ENCODE measurements at places on chromosomes 13 and 19.

DNA sequence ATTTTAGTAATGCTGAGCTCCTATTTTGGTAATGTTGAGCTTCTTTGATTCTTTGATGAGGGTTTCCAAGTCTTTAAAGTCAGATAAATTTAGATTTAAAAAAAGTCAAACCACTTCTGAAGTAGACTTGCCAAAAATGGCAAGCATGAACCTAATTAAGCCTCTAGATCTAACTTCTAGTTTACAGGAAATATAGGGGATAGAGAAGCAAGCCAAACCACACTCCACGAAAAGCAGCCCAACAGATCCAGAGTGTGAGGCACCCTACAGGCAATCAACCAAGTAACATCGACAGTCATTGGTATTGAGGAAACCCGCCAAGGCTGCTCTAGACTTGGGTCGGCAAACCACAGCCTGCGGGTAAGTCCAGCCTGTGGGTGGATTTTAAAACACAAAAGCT is 3.7 kb downstream of the GGACT start:
- no peak for DNase-seq

- DNase-seq = no peak
Observed at GRCh38 chr19:35905178-35905727, 2.8 kb downstream of the TYROBP start.

DNA sequence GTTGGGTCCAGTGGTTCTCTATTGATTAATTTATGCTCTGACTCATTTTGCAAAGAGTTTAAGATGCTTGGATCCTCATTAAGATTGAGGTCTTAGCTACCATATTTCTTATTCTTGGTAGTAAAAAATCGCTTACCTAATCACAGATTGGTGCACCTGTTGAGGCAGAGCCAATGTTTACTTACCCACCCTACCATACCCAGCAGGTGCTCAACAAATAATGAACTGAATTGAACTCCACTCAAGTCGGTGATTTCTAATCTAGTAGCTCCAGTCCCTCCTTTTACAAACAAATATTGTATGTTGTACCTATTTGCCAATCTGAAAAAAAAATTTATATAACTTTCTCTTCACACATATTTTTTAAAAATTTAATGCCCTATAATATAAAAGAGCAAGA is 361.0 kb downstream of the FGF14 start:
- DNase-seq = no peak

DNA sequence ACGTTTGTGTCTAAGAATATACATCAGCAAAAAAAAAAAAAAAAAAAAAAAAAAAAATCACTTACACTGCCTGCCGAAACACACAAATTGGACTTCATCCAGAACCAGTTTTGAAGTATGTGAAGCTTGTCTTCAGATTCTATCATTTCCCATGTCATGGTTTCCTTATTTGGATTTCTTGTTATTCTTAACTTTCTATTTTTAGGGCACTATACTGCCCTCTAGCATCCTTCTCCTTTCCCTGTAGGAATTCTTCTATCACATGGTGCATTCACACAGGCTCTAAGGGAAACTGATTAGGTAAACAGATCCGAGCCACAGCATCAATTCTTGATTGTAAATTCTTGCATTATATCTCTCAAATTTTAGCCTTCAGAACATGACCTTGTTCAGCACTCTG is 1507.5 kb downstream of the OLFM4 start:
- DNase-seq = no peak

GRCh38 chr19:48644839-48645619 is 958 bp downstream of the CA11 start:
- DNase-seq = no peak

DNA sequence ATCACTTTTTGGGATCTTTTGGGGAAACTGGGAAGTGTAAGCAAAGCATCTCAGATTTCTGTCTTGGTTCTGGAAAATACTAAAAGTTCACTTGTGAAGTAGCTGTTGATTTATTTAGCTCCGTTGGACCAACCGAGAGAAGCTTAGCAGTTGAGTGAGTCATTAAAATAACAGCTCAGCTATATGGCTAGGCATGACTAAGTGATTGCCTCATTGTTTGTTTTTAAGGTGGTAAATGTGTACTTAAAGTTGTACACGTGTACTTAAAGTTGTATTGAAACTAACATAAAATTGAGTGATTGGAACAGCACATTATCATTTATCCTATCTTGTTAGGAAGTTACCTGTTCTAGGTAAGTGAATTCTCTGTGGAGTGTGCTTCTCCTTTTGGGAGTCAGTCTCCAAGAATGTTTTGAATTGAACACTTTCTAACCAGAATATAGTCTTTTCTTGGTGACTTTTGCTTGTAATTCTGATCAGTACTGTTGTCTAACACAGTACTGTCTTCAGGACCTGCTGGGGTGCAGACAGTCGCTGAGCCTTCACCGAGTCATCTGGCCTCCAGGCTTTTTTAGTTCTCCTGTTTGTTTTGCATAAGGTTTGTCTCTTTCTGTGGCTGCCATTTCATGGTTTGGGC is 2.9 kb upstream of the DCUN1D2 start:
- no peak for DNase-seq

GRCh38 chr19:35742121-35742724 is at the start of gene IGFLR1:
Gene IGFLR1, minus strand, starts transcription at chr19:35742452. Its CDS starts 1,272 bp downstream, at chr19:35741180.
- peak; percentile 55 for DNase-seq

GRCh38 chr19:31810536-31811109 is 461.4 kb upstream of the TSHZ3 start:
- DNase-seq = no peak

DNA sequence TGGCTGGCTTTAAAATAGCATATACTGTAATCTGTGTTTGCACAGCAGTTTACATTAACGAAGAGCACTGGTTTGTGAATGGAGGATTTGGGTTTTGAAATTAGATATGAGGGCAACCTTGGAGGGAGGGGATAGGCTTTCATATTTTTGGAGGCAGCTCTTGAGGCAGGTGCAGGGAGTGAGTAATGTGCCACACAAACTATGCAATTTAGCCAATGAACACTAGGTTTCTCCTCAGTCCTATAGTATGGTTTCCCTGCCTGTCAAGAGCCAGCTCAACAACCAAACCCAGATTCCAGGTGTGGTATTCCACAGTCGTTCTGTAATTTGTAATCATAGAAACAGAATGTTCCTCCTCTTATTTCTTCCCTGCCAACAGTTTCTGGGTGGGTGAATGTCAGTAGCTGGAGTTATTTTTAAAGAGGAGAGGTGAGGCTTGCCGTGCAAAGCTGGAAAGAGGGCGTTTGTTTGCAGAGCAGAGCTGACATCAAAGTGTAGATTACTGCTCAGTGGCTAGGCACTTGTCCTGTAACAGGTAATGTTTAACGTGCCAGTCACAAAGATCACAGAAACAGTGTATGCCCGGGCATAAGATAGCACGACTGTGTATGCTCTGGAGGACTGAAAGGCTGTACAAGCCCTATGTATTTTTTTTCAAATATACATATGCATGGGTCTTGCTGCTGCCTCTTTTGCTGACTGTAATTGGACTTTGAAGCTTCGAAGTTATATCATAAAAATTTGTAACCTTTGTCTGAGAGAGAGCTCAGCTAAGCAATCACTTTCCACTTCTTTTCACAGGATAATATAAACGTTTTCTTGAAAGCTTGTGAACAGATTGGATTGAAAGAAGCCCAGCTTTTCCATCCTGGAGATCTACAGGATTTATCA is 124.2 kb downstream of the LMO7 start:
- no peak for DNase-seq

- peak; percentile 47 for DNase-seq
Observed at GRCh38 chr19:2888731-2889224, 11.9 kb upstream of the ZNF57 start.

GRCh38 chr13:111232191-111232590 is 88.3 kb upstream of the TEX29 start:
- no peak for DNase-seq

DNA sequence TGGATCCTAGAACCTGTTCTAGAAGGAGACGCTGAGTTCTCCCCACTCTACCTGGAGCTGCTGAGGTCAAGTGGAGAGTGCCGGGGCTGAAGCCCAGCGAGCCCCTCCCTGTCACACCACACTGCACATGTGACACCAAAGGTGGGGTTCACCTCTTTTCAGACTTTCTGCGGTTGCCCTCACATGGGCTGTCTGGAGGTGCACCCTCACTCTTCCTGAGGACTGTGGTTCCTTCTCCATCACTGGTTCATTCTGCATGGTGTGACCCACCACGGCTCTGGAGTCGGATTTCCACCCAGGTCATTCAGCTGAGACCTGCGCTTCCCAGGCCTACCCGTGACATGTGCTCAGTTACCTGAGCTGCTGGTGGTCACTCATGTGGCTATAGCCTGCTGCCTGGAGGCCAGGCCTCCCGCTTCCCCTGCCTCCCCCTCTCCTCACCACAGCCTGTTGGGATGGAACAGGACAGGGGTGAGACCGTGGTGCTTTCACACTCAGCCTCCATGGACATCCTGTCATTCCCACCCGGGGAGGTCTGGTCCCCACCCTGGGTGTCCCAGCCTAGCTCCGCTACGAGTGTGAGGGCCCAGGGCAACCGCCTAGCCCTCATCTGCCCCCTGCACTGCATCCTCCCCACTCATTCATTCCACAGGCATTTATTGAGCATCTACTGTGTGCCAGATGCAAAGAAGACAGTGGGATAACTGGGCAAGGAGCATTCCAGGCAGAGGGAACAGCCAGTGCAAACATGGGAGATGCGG is 605 bp upstream of the A1BG start:
- DNase-seq = no peak

DNA sequence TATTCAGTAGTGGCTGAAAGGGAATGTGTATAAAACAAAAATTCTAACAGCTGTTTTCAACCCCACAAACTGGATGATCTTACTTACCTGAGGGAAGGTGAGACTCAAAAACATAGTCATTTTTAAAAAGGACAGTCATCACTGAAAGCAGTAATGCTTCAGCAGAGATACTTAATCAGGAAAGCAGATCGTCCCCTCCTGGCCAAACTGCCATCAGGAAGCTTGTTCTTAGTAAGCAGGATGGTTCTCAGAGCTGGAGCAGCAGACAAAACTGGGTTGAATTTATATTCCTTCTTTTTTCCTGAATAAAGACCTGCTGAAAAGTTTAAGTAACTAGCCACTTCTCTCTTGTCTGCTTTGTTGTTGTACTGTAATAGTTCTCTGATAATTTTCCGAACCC is 1156.5 kb downstream of the OLFM4 start:
- DNase-seq = no peak

DNA sequence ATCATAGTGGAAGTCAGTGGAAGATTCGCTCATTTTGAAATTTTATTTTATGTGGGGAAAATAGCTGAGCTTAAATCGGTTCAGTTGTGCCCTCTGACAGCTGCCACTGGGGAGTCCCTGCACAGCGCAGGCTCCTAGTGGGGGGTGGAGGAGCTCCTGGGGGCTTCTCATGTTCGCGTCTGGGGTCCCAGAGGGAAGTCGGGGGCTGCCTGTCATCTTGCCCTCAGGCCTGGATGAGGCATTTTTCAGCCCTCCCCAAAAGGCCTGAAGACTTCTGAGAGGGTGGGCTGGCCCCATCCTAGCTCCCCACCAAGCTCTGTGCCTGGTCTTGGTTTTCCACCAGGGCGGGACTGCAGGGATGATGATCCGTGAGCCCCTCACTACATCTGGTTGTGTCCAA is 82.1 kb downstream of the CHST8 start:
- DNase-seq = no peak

GRCh38 chr19:12205296-12205695 is 42.4 kb downstream of the ZNF136 start:
- DNase-seq = no peak

DNA sequence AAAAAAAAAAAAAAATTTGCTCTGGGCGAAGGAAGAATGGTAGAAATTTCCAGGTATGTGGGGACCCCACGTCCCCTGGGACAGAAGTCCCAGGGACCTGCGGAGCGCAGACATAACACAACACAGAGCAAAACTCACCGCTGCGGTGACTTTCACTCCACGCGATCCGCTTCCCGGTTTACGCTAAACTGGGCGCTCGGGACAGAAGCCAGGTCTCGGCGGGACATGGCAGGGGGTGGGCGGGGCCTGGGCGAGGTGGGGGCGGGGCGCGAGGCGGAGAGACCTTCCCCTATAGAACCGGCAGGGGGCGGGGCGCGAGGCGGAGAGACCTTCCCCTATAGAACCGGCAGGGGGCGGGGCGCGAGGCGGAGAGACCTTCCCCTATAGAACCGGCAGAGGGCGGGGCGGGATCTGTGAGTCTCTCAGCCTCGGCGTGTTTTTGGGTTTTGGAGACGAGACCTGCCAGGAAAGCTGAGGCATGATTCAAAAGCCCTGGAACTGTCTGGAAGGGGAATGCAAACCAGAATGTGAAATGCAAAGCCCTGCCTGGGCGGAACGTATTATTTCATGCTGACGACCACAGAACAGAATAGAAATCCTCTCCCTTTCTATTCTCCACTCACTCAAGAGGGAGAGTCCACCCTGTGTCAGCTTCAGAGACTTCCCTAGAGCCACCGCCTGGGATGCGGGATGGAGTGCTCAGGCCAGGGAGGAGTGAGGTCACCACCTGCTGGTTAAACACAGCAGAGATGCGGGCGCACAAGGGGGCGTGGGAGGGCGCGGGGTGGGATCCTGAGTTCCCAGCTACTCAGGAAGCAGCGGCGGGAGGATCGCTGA is 20.2 kb upstream of the ERVV-1 start:
- peak; percentile 52 for DNase-seq

DNA sequence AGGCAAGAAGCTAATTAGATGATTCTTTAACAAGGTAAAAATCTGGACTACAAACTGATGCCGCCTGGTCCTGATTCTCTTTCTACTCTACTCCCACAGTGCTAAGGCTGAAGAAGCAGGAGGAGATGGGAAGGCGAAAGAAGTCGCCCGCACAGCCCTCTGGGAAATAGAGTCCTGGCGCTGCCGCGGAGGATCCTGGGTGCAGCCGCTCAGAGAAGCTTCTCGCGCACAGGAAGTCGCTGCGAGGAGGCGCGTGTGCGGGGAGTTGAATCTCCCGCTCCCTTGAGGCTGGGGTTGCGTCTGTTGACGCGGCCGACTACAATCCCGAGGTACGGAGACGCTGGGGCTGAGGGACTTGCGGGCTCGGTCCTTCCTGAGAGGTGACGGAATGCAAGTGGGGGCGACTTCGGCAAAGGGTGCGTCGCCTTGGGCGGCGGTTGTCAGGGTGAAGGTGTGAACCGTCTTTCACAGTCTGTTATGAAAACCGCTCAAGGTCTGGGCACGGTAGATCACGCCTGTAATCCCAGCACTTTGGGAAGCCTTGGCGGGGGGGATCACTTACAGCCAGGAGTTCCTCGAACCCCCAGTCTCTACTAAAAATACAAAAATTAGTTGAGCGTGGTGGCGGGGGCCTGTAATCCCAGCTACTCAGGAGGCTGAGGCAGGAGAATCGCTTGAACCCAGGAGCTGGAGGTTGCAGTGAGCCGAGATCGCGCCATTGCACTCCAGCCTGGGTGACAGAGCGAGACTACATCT is at the start of gene ZNF473:
Gene ZNF473 (plus strand): TSS at position 212 of the 756 bp plus-strand sequence. CDS start 5,078 bp downstream, outside the sequence.
- peak; percentile 79 for DNase-seq

- DNase-seq = no peak
Observed at GRCh38 chr13:27569405-27569804, 50.9 kb downstream of the LNX2 start.

- no peak for DNase-seq
Observed at GRCh38 chr13:51818781-51819511, 15.0 kb upstream of the DHRS12 start.

GRCh38 chr13:77831866-77832265 is 86.8 kb downstream of the EDNRB start:
- DNase-seq = no peak

GRCh38 chr19:18261474-18261873 is 12.8 kb downstream of the IQCN start:
- DNase-seq = no peak
